ENCODE measurements at places on chromosomes 1 and 21.

- no peak for DNase-seq
Measured at GRCh38 chr1:70504176-70504820, 93.2 kb downstream of the CTH start.

- DNase-seq: no peak
Measured at GRCh38 chr1:193326296-193326695, 139.9 kb upstream of the B3GALT2 start.

DNA sequence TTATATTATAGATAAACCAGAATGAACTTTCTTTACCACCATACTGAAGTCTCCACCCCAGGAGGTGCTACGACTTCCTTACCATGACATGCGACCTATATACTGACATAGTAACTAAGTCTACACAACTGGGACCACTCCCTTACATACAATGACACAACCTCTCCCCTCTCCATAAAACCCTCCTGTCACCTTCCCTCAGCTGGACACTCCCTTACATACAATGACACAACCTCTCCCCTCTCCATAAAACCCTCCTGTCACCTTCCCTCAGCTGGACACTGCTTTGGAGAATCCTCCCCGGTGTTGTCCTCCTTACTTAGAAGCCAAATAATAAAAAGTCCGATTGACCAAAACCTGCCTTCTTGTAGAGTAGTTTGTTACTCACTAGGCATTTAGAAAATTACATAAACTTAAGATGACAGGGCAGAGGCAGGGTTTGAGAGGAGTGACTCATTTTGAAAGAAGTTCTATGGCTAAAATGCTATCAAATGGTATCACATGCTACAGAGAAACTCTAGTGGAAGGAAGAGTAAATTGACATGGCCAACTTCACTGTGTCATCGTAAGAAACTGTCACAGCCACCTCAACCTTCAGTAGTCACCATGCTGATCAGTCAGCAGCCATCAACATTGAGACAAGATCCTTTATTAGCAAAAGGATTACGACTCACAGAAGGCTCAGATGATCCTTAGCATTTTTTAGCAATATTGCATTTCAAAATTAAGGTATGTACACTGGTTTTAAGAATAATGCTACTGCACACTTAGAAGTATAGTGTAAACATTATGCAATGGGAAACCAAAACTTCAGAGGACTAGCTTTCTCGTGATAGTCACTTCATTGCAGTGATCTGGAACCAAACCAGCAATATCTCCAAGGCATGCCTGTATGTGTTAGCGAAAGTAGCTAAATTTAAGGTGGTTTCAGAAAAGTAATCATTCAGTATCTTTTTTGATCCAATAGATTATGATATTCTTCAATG lies 56.4 kb downstream of the AHCTF1 start:
- no peak for DNase-seq

GRCh38 chr1:209249280-209249670 lies 334.2 kb upstream of the CAMK1G start:
- DNase-seq: no peak

DNA sequence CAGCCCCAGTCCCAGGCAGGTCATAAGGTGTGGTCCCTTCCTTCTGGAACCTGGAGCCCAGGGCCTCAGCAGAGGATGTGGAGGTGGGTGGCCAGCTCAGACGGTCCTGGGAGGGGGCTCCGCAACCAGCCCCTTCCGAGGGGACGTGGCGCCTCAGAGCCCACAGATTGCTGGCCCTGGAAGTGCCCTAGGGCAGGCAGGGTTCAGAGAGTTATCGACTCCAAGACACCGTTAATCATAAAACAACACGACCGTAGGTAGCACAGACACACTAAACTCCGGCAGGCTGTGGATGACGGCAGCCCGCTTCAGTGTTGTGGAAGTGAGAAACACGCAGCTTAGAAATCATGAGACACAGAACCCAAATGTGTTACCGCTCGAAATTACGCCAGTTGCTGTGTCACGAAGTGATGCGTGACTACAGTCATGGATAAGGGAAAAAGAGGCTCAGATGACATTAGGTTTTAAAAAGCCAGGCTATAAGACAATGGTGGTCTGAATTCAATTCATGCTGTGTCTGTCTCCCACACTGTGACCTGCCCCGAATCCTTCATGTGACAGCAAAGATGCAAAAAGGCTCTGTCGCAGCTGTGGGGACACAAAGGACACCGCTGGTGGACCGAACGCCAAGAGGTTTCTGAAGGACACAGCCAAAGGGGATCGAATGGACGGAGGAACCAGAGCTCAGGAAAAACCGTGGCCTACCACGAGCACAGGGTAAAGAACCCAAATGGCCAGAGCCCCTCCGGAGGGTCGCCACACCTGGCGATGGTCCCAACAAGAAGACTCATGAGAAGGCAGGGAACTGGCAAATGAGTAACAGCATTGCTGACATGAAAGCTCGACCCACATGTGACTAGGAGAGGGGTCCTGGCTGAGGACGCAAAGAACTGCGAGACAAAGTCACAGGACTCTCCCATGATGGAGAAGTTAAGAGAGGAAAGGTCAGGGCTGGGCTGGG lies 1.7 kb upstream of the SUMO3 start:
- DNase-seq: no peak

DNA sequence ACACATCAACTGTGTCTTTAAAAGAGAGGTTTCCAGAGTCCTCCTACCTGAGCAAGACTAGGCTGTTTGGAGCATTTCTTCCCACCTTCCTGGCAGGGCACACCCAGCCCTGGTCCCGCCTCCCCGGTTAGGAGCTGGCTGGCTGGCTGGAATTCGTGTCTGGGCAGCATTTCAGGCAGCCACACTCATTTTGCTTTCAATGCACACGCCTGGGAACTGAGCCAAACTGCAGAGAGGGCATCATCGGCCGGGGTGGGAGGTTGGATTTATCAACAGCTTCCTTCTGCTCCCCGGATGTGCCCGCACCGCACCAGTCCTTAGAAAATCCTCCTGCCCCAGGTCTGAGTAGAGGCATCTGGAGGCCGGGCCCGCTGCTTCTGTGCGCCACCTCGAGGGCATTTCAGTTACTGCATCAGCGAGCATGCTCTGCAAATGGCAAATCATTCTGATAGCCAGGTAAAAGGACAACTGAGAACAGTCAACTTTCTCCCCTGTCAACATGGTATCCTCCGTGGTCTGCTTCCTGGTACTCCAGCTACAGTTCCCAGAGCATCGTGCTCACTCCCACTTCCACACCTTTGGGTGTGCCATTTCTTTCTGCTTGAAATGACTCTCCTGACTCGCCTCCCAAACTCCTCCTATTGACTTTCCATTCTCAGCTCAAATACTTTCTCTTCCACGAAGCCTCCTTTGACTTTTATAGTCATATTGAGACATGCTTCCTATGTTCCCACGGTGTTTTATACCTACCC lies 20.6 kb downstream of the TCEA3 start:
- peak; percentile 78 for DNase-seq

- DNase-seq: no peak
Measured at GRCh38 chr1:190244406-190244805, 233.3 kb downstream of the BRINP3 start.

- DNase-seq: no peak
Measured at GRCh38 chr1:234512451-234512861, 33.5 kb upstream of the TARBP1 start.

- DNase-seq: no peak
Measured at GRCh38 chr1:94958081-94958480, 31.2 kb upstream of the CNN3 start.

- DNase-seq: no peak
Measured at GRCh38 chr1:57066980-57067610, 101.3 kb upstream of the C8B start.

GRCh38 chr1:60747353-60747752 lies 335.0 kb upstream of the NFIA start:
- no peak for DNase-seq

DNA sequence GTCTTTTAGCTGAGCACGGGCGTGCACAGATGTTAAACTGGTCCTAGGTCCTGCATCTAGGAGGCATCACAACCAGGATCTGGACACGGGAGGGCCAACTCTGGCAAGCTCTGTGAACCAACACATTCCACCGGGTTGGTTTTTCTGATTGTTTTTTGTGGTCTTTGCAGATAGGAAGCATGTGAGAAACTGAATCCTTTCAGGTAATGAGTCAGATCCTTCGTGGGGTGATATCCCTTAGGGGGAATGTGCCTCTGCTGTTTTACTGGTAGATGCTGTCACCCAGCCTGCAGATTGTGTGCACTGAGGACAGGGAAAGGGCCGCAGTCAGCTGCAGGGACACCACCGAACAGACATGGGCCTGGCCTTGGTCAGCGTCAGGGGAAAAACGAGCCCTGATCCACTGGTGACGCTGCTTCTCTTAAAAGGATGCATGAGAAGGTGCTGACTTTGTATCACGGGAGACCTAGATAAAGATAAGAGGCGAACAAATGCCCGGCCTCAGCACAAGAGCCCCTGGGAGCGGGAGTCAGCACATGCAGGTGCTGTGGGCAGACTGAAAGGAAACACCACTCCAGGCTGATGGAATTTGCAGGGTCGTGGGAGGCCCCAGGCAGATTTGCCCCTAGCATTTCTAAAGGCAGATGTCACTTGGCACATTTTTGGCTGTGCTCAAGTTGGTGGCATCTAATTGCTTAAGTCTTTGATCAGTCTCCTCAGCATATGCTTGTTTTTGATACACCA lies 51.1 kb downstream of the DOP1B start:
- no peak for DNase-seq

- no peak for DNase-seq
Measured at GRCh38 chr1:174883409-174883808, 116.3 kb upstream of the CACYBP start.

DNA sequence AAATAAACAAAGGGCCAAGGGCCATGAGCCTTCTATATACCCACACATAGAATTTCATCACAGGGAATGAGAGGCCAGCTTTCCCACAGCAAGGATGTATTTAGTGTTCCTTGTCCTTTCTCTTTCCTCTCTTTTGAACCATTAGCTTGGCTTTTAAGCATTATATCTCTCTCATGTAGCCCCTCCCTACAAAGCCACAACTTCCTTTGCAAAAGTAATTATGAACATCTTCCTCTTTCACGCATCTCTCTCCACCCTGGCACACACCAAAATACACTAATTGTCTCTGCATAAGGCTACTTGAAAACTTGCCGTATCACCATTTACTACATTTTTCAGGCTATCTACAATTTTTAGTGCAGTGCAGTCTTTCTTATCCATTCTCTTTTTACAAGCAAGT lies 1.9 kb upstream of the AK5 start:
- no peak for DNase-seq

GRCh38 chr1:44073528-44073927 lies 42.3 kb upstream of the SLC6A9 start:
- no peak for DNase-seq

- DNase-seq: no peak
Measured at GRCh38 chr1:20903437-20903836, 116.3 kb upstream of the HP1BP3 start.

- DNase-seq: no peak
Measured at GRCh38 chr1:39646232-39647081, 7.0 kb upstream of the HEYL start.

DNA sequence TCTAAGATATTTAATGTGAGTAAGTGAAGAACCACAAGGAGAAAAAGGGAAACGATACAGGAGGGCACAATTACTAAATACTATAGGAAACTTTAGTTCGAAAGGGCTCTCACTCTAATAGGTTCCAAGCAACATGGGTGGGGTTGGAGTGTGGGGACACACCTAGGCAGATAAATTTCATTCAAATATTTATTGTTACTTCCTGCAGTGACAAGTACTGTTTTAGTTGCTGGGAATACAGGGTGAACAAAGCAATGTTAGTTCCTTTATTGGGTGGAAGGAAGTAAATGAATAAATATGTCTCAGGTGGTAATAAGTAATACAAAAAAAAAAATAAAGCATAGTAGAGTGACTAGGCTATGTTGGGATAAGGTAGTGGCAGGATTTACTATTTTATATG lies 73.2 kb upstream of the B3GALT2 start:
- no peak for DNase-seq

DNA sequence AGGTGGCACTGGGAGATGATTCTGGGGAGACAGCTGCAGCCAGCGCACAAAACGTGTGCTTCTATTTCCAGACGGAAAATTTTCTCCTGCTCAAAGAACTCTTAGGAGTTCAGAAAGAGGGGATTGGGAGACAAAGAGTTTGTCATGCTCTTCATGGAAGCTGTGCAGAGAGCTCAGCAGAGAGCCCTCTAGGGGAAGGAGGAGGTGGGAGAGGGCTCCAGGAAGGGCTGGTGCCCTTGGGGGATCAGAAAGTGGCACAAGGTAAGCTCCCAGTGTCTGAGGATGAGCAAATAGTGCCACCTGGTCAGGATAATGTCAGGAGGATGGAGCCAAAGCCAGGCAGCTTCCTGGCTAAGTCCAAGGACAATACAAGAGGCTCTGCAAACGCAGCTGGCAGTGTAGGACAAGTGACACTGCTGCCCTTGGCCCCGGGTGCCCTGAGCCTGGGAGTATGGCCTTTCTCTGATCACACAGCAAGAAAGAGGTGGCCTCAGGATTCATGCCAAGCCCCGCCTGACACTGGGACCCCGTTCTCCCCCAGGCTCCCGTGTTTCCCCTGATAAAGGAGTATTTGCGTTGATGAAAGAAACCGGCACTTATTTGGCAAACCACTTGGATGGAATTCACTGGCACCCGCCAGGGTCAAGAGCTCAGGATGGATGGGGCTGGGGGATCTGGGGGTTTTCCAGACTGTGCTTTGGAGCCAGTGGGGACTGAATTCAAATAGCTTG lies 254.0 kb downstream of the PTPRU start:
- DNase-seq: no peak

DNA sequence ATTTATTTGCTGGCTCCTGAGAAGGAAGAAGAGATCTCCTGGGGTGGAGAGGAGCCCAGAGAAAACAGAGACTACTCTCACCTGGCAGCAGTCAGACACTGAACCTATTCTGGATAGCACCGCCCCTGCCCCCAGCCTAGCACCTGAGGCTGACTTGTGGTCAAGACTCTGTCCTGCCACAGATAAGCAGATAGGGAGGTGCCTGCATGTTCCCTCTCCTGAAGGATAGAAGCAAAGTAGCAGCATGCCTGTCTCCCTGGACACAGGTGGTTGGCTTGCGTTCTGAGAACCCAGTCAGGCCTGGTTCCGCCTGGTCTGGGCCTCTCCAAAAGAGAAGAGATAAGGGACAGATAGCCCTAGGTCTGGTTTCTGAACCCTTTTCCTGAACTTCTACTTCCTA lies 1.3 kb upstream of the EFNA3 start:
- no peak for DNase-seq

- peak; percentile 77 for DNase-seq
Measured at GRCh38 chr1:9110669-9111356, 18.1 kb downstream of the GPR157 start.

DNA sequence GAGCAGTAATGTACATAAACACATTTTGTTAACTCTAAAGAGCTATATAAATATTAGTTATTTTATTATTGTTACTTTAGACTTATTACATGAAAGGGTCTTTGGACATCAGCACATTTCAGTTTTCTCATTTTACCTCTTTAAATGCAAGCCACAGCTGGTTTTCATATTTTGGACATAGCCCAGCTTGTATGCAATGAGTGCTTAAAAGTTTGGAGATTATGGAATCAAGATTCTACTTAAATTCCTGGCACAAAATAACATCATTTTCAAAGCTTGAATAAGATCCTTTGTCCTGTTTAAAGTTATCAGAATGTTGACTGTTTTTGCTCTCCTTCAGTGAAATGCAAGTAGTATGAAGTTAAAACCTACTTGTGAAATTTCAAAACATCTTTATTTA lies 15.5 kb upstream of the LEPR start:
- DNase-seq: no peak
